ENCODE measurements at places on chromosomes 2 and 18.

DNA sequence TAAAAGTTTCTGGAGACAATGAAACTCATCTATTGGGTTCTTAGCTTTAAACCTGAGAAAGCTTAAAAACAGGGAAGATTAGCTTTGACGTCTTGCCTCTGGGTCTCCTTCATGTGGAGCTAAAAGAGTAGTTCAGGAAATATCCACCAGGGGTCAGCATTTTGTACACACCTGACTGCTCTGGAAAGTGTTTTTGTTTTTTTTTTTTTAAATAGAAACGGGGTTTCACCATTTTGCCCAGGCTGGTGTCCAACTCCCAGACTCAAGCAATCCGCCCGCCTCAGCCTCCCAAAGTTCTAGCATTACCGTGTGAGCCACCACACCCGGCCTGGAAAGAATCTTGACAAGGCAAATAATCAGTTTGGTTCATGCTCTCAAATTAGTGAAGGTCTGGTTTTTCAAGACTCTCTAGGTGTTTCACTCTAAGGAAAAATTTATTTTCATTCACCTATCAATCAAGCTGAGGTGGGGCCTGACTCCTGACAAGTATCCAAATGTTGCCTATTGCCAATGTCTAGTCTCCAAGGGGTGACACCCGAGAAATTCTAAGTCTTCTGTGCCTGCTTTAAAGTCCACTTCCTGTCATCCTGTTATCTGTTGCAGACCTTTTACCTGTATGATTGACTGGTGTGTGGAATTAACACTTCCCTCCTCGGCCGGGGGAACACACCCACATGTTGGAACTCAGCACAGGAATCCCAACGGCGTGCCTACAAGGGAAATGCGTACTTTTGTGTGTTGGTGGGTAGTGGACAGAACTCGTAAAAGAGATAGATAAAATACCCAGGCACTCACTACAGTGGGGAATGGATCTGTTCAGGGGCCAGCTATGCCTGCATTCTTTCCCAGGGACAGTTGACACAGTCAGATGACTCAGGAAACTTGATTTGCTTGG is 11.3 kb downstream of the IL1RN start:
- no peak for DNase-seq

GRCh38 chr2:152106464-152106863 is 7.6 kb upstream of the CACNB4 start:
- DNase-seq, result no peak

DNA sequence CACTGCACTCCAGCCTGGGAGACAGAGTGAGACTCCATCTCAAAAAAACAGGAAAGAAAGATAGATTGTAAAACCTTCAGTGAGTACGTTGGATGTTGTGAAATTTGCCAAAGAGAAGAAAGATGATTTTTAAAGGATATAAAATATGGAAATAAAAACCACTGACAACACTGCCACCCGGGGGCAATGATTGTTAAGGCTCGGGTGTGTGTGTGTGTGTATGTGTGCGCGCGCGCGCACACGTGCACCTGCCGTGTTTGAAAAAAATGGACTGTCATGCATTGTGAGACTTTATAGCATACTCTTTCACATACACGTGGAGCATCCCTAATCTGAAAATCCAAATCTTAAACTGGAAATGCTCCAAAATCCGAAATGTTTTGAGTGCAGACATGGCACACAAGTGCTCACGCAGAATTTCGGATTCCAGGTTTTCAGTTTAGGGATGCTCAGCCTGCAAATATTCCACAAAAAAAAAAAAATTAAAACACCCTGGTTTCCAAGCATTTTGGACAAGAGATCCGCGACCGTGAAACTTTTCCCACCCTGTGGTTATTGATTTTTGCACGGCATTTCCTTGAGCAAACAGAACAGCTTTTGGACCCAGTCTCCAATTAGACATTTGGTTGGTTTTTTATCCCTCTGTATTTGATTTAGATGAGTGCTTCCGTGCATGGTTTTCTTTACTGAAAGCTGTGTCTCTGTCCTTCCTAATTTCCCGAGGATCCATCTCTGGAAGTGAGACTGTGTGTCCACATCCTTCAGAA is 269.2 kb downstream of the AGAP1 start:
- DNase-seq, result no peak

- no peak for DNase-seq
Measured at GRCh38 chr2:134873152-134873551, 34.7 kb downstream of the ACMSD start.

GRCh38 chr2:127003070-127003800 is 103.7 kb downstream of the BIN1 start:
- no peak for DNase-seq

- no peak for DNase-seq
Measured at GRCh38 chr2:26068602-26069298, 34.9 kb downstream of the RAB10 start.

GRCh38 chr2:52343010-52343409 is 1311.1 kb upstream of the NRXN1 start:
- DNase-seq, result no peak

GRCh38 chr18:51506811-51507210 is 309.3 kb upstream of the MEX3C start:
- no peak for DNase-seq

- no peak for DNase-seq
Measured at GRCh38 chr2:28681158-28681571, 70.5 kb upstream of the PPP1CB start.

DNA sequence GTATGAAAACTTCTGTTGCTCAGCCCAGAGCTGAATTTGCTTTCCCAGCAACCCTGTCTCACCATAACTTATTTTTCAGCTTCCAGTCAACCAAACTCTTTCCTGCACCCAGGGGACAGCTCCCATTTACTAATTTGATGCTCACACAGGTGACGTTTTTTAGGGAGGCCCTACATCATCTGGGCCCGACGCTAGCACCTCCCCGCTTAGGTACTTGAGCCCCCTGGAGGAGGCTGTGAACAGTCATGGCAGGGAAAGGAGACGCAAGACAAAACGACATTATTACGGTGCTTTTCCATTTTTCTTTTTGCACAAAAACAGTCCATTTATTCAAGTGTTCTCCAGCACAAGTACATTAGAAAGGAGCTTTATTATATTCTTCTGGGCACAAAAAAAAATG is 59.2 kb upstream of the POMC start:
- DNase-seq, result no peak

GRCh38 chr2:147933931-147934330 is 86.6 kb downstream of the ORC4 start:
- no peak for DNase-seq

DNA sequence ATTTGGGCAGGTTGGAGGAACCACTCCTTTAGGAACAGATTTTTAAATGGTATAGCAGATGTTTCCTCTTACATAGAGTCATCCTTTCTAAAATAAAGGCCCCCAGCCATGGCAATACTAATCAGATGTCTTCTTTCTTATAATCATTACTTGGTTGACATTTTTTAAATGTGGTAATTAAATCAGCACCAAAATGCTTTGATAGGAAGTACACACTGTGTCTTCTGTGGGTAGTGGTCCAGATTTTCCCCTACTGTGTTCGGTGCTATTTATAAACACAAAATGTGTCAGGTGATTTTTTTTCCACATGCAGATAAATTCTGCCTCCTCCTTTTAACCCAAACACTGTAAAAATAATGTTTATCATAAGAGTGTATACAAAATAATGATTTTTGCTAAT is 200.9 kb upstream of the DTNA start:
- no peak for DNase-seq

- DNase-seq, result peak; percentile 46
Measured at GRCh38 chr2:130824492-130825061, 12.1 kb upstream of the ARHGEF4 start.

DNA sequence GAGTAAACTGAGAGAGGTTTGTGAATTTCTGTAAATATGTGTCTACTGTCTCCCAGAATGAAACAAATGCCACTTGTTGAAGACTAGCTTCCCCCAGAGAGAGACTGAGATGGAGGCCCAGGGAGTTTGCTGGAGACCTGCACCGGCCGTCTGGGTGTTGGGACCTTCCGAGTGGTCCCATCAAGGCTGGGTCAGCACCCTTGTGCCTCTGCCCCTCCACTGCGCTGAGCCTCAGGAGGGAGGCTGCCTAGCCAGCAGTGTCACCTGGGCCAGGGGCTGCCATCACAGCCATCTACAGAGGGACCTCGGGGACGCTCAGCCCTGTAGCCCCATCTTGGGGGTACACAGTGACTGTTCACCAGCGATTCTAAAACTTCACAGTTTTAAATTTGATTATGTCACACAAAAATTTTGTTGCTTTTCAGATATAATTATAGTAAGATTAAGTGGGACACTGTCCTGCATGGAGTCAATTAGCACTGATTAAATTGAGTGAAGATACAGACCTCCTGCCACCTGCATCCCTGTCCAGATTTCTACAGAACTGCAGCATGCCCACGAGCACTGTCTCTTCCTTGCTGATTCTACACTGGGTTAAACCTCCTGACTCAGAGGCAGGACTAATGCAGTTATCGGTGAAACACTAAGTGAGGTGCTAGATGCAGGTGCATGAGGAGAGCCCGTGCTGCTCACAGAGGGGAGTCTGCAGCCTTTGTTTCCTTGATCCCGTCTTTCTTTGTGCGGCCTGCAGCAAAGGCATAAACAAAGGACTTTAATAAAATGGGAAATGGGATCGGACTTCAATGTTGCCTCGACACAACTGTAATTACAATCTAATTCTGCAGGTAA is 50.5 kb downstream of the TMEM18 start:
- no peak for DNase-seq

GRCh38 chr2:15354596-15355366 is 206.4 kb downstream of the NBAS start:
- no peak for DNase-seq

- no peak for DNase-seq
Measured at GRCh38 chr2:213159768-213160167, 8.4 kb upstream of the IKZF2 start.

- no peak for DNase-seq
Measured at GRCh38 chr2:225740086-225740485, 340.6 kb downstream of the NYAP2 start.

DNA sequence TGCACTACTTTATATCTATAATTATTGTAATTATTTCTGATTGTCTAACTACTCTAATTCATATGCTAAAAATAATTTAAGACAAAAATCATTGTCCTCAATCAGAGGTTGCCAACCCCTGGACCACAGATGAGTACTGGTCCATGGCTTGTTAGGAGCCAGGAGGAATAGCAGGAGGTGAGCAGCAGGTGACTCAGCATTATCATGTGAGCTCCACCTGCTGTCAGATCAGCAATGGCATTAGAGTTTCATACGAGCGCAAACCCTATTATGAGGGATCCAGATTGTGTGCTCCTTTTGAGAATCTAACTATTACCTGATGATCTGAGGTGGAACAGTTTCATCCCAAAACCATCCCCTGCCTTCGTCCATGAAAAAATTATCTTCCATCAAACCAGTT is 1434.4 kb downstream of the LRP1B start:
- DNase-seq, result no peak

- no peak for DNase-seq
Measured at GRCh38 chr2:218313356-218313755, 21.1 kb upstream of the TMBIM1 start.

Measured in substantia nigra (tissue), 51 donors.